ENCODE measurements at places on chromosomes 7 and 10.

DNA sequence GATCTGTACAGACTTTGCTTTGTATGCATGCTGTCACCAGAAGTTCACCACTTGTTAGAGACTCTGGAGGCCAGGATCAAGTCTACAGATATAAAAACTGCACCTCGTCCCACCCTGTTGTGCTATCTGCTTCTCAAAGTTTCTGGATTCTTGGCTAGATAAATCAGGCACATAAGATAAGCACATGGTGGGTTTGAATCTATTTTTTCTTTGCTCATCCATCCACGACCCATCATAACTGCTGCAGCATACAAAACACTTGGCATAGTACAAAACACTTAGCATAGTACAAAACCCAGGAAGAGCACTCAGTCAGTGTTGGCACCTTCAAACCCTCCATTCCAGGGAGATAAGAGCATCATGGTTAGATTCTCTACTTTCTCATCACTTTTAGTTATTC lies 42.4 kb upstream of the ANKRD1 start:
- DNase-seq, result no peak

DNA sequence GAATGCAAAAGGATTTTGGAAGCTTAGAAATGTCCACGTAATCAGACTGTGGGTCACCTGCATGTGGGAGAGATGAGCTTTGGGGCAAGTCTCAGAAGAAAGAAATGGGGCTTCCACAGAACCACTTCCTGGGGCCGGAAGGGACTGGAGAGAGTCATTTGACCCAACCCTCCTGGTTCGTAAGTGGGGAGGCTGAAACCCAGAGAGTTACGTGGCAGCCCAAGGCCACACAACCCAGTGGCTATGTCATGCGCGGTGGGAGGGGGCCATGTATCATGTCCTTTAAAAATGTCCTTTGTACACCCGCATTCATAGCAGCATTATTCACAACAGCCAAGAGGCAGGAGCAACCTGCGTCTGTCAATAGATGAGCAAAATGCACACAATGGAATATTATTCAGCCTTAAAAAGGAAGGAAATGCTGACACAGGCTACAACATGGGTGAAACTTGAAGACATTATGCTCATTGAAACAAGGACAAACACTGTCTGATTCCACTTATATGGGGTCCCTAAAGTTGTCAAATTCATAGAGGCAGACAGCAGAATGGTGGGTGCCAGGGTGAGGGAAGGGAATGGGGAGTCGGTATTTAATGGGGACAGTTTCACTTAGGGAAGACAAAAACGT lies 15.1 kb downstream of the CAMK2B start:
- no peak for DNase-seq

DNA sequence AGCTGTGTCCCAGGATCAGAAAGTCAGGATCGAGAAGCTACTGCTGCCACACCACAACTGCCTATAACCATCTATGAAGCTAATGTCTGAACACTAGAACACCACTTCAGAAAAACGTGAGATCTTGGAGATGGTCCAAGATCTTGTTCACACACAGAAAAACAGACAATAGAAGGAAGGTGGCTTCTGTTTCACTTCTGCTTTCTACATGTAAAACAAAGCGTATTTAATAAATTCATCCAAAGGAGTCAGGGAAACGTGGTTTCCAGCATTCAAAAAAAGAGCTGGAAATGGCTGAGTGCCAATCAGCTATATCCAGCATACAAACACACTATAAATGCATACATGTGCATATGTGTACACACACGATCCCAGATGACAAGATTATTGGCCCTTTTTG lies 70.2 kb upstream of the CCDC71L start:
- no peak for DNase-seq

DNA sequence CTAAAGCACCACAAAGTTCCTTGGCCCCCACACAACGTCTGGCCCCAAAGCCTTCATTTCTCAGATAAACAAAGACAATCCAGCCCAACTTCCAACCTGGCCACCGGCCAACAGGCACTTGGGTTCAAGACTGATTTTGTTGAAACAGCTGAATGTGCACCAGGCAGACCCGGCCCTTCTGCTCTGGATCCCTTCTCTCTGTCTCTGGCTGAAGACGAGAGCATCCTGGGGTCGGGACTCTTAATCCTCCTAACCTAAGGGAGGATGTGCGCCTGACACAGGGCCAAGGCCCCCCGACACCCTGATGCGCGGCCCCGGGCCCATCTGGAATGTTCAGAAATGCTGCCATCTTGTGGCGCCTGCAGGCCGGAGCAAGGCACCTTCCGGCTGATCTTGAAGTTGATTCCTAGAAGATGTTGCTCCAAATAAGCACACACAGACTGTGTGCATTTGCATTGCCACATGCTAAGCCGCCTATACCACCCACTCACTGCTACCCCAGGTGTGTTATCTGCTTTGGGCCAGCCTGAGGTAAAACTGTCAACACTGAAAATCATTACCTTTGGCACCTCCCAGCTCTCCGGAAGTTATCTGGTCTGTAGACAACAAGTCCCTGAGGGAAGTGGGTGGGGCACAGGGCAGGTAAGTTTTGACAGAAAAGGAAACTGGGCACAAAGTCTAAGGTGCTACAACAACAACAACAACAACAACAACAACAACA lies 98.4 kb upstream of the HABP2 start:
- DNase-seq, result no peak

GRCh38 chr10:132370426-132371340 lies 26.3 kb upstream of the PWWP2B start:
- no peak for DNase-seq
